Stimulated activated CD4-positive, alpha-beta T cell treated with anti-CD3 and anti-CD28 coated beads, Interleukin-1b, Interleukin-23, amount 100 ng/mL, for 48 hours (primary cell): ENCODE measurements at places on chromosomes 5 and 9.

GRCh38 chr5:80033513-80033912 lies 1.6 kb upstream of the THBS4 start:
- peak; percentile 50 for DNase-seq

DNA sequence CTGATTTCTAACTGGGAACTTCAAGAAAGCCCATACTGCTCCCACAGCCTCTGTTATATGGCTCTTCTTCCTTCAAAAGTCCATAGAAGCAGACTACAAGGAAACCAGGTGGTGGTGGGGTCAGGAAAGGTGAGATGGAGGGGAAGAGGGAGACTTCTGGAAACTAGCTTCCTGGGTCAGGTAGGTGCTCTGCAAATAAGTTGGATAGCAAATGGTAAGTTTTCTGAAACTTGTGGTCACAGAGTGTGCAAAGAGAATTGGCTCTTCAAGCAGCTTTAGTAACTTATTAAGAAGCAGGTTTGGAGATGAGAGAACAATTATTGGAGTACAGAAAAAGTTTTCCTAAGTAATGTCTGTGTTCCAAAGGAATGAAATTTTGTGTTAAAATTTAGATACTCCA lies 316.9 kb downstream of the ADGRV1 start:
- DNase-seq = no peak

DNA sequence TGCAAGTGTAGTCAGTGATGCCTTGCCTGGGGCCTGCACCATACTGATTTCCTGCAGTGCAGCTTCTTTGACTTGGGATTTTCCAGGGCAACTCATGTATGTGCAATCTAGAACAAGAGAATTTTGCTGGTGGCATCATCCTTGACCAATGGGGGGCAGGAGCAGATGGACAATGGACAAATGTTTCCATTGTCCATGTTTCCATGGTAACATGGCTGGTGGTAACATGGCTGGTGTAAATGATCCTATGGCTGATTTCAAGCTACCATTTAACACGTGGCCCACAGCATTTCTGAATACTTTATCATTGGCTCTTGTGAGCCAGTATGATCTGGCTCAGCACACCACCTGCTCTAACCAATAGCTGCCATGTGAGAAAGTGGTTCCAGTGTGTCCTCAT lies 130.1 kb upstream of the OSMR start:
- no peak for DNase-seq

- DNase-seq = no peak
Observed at GRCh38 chr5:111781200-111781599, 24.2 kb upstream of the NREP start.

- DNase-seq = no peak
Observed at GRCh38 chr5:2633992-2634391, 117.5 kb downstream of the IRX2 start.

DNA sequence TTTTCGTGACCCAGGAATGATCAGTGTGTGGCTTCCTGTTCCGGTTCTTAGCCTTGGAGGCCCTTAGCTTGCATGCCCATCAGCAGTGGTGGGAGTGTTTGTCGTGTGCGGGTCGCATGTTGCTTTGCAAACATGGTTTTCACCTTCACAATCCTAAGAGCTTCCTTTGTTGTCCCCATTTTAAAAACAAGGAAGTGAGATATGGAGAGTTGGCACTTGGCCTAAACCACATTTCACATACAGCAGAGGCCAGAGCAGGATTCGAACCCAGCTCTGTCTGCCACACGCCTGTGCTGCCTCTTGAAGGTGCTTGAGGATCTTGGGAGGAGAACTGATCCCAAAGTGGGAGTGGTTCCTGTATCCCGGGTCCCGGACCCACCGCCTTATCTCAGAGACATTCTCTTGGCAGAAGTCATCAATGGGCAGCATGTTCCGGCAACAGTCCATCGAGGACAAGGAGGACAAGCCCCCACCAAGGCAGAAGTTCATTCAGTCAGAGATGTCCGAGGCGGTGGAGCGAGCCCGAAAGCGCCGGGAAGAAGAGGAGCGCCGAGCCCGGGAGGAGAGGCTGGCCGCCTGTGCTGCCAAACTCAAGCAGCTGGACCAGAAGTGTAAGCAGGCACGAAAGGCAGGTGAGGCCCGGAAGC lies 38.2 kb upstream of the POMT1 start:
- DNase-seq = no peak

GRCh38 chr5:31378838-31379237 lies 153.1 kb downstream of the DROSHA start:
- no peak for DNase-seq

DNA sequence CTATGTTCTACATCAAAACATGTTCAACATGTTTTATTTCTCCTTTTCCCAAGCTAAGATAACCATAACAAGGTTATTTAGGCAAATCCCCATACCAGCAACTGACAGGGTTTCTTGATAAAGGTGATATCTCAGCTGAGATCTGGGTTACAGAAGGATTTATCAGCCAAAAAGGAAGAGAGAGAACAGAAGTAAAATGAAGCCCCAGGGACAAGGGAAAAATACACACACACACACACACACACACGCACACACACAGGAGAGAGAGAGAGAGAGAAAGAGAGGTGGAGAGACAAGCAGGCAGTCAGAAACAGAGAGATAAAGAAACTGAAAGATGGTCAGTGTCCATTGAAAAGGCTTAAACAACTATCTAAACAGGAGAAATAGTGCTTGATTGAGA lies 19.7 kb upstream of the MLLT3 start:
- DNase-seq = no peak
